Fibroblast of gingiva (primary cell): ENCODE measurements at places on chromosomes 1 and 21.

- no peak for DNase-seq
These were observed 3.6 kb downstream of the PEA15 start for GRCh38 chr1:160208557-160209320.

GRCh38 chr21:45607909-45608295, 35.6 kb upstream of the PCBP3 start:
- no peak for DNase-seq

- no peak for DNase-seq
These were observed 144.3 kb downstream of the DMRTA2 start for GRCh38 chr1:50278961-50279360.

DNA sequence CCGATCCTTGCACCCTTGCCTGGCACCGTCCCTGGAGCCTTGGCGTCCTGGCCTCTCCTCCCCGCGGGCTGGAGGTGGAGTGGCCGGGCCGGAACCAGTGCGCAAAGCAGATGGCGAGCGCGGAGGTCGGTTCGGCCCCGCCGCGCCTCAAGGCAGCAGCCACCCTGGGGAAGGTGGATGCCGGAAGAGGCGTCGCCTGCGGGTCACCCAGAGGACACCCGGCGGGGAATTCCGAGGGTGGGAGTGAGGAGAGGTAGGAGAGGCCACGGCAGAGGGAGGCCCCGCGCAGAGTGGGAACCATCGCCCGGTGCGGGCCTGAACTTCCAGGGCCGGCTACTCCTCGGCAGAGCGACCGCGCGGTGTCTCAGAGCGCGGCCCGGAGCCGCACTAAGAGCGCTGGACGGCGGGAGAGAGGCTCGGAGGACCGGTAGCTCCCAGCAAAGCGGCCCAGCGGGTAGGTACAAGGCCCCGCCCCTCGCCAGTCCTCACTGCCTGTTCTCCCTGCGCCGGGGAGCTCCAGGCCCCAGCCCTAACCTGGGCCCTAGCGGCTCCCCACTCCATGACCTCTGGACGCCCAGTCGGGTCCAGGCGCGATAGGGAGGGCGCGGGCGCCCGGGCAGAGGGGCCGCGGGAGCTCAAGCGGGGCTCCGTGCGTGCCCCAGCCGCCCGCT, at the start of gene RNF207:
Gene RNF207, plus strand, starts transcription at position 271 of the 671 bp plus-strand sequence. CDS start 417 bp downstream, outside the sequence.
- DNase-seq = no peak

- DNase-seq = no peak
These were observed 50.7 kb downstream of the SPATA17 start for GRCh38 chr1:217681806-217682205.

- peak; percentile 52 for DNase-seq
These were observed 1.1 kb downstream of the LAMB3 start for GRCh38 chr1:209651138-209651587.

DNA sequence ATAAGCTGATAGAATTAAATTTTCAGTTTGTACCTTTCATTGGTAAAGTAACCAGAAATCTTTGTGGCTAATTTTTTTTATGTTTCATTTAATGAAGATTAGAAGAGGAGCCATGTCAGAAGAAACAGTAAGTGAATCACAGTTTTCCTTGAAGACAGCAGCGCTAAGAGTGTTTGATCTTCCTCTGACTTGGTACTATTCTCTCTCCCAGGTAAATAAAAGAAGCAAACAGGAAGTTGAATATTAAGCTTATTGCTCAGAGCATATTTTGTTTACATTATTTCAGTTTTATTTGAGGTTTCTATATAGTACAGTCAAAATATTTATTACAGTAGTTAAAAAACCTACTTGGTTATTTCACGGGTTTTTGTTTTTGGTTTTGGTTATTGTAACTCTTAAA, 3.7 kb downstream of the MIGA1 start:
- no peak for DNase-seq

DNA sequence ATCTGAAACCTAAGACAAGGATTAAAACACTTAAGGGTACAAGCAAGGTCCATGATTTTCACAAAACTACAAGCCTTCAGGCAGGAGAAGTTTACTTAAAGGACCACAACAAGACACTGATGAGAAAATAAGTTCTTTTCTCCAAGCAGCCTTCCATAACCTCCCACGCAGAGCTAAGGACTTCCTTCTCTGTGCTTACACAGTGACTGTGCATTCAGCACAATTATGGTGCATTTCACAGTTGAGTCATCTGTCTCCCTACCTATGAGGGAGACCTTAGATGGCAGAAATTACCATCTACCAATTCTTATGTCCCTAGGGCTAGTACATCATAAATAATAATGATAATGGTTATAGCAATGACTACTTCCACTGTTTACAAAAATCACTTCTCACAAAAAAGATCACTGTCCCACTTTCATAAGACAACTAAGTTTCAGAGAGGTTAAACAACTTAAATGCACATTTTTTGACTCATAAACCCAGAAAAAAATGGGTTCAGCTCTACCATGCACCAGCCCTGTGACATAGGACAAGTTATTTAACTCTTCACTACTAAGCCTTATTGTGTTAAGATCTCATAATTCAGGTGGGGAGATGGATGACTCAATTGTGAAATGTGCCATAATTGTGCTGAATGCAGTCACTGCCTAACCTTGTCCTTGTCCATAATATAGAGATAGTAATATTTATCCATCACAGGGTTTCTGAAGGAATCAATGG, 45.3 kb downstream of the TARBP1 start:
- no peak for DNase-seq
